Tongue (tissue), 3 donors: ENCODE measurements at places on chromosomes 7 and 10.
A peak's percentile ranks its signal among the peaks of the same experiment; 100 is the strongest.

- peak; percentile 76 for DNase-seq
These were observed 123.5 kb upstream of the BMPER start for GRCh38 chr7:33781796-33782195.

DNA sequence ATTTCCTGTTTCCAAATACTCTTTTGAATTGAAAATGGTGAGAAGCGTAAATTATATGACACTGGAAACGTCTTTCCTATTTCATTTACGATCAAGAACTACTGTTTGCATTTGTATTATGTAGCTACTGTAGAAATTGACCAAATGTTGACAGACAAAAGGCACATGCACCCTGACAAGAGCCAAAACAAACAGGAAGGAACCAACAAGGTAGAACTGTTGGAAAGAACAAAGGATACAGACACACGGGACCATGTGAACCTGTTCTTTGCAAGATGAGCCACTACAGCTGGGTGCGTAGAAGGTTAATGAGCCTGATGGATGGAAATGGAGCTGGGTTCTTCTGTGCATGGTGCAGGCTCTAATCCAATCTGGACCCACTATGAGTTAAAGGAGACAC lies 48.4 kb upstream of the FZD8 start:
- peak; percentile 29 for DNase-seq

DNA sequence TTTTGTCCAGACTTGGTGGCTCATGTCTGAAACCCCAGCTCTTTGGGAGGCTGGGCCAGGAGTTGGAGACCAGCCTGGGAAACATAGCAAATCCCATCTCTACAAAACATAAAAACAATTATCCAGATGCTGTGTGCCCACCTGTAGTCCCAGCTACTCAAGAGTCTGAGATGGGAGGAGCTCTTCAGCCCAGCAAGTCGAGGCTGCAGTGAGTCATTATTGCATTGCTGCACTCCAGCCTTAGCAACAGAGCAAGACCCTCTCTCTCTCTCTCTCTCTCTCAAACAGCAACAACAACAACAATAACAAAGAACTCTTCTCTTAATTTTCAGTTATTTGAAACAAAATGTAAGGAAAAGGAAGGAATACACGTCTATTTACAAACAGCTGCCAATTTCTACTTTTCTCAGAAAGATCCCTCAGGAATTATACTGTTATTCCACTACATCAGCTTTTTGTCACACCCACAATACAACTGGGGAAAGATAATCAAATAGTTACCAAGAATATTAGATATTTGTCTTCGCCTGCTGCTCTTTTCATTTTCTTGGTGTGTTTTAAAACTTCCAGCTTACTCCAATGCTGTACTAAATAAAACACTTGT lies 5.1 kb upstream of the TSPAN12 start:
- no peak for DNase-seq

- no peak for DNase-seq
These were observed 154.4 kb downstream of the AMPH start for GRCh38 chr7:38476764-38477163.

DNA sequence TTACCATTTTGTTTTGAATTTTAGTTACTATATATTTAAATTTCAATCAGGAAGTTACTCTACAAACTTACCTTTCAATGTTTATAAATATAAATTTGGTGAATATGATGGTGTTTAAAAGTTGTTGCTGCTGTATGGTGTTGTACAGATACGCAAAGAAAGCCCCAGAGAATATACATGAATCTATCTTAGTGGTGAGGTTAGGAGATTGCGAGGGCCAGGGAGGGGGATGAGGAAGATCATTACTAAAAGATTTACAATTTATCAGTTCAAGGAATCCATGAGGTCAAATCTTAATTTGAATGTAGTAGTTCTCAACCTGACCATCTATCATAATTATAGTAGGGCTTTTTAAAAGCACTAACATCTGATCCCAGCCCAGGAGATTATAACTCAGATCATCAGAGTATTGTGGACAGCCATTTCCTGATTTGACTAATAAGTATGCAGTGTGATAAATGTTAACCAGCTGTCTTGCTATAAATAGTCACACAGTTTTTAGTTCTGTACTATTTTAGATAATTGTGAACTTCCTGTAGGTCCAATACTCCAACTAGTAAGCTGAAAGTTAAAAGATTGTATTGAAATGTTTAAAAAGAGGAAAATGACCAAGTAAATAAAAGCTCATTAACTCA lies 23.6 kb downstream of the FAM3C start:
- no peak for DNase-seq

GRCh38 chr7:100679129-100679926 lies 5.8 kb downstream of the GNB2 start:
- DNase-seq, result no peak

GRCh38 chr7:2521952-2522591 lies 2.5 kb downstream of the LFNG start:
- no peak for DNase-seq

DNA sequence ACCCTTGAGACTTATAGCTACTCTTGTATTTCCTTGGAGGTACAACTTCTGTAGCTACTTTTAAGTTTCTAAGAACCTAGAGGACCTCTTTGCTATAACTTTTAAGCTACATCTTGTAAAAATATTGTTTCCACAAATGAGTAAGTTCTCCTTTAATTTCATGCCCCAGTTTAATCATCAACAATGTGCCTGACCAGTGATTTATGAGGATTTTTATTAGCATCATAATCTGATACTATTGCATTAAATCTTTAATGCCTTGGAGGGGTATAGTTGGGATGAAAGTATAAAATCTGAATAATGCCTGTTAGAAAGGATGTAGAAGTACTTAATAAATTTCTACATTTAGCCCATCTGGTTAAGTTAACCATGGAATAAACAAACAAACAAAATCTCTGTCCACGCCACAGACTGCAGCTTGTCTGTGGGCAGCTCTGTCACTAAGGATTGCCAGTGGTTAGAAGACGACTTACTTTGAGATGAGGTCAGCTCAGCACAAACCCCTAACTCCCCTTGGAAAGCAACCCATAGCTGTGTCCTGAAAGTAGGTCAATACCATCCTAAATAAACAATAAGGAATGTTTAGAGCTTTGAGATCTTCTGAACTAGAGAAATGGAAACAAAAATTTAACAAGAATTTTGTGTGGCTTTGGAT lies 18.3 kb downstream of the UBE2D1 start:
- DNase-seq, result no peak

DNA sequence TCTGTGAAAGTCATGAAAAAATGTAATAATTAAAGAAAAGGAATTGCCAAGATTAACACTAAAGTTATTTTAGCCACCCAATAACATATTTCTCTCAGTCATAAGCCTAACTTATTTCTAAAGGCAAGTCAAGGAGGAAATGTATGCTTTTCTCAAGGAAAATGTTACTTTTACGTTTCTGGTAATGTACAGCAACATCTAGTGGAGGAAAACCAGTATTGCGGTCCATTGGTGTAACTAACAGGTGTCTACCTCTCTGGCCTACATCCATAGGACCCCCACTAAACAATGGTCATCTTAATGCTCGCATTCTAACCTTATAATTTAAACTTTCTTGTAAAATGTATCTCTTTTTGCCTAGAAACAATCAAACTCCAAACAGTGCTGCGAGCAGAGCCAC lies 437.5 kb downstream of the KIF20B start:
- DNase-seq, result no peak

DNA sequence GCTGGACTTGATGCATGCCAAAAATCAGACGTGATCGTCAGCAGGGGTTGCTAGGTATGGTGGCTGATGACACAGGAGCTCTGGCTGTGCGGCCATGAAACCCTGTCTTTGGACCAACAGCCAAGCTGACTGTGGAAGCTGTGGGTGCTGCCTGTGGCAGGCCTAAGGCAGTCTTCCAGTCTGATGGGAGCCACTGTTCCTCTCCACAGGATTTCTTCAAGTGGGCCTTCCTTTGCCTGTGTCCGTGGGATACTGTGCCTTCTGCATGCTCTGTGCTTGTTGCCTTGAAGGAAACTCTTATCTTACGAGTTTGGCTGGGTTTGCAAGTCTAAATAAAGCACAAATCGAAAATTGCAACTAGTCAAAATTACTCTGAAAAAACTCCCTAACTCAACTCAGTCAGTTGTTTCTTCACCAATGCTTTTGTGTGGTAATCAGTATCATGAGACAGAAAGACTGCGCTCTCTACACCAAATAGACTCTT lies 101.9 kb upstream of the PDLIM1 start:
- DNase-seq, result no peak

DNA sequence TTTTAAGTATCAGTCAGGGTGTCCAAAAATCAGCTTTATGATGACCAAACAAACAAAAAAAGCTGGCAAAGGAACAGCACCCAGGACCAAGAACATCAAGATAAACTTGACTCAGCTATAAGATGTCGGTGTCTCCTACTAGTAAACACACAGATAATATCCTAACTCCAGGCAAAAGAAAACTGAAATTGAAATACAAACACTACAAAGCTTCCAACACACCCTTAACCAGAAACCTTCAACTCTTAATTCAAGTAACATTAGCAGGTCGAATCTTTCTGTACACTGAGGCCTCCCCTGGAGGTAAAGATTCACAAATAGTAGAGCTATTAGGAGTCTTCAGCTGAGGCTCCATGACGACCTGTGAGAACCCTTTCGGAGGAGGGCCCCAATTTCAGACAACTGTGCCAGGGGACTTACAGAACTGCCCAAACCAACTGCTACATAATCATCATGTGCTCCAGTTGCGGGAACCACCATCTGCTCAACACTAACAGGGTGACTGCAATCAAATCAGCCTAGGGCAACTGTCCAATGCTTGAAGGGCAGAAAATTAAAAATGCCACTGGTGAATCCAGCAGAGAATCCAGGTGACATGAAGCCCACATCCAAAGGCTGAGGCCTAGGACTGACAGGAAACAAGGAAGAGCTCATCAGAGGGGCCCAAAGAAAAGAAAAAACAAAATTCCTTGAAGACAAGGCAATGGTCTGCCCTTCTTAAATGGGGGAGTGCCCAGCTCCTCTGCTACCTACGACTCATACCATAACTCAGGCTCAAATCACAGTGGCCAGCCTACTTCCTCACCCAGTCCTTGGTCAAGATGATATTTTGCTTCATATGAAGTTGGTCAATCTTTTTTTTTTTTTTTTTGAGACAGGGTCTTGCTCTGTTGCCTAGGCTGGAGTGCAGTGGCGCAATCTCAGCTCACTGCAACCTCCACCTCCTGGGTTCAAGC lies 20.0 kb downstream of the XPNPEP1 start:
- DNase-seq, result peak; percentile 39

DNA sequence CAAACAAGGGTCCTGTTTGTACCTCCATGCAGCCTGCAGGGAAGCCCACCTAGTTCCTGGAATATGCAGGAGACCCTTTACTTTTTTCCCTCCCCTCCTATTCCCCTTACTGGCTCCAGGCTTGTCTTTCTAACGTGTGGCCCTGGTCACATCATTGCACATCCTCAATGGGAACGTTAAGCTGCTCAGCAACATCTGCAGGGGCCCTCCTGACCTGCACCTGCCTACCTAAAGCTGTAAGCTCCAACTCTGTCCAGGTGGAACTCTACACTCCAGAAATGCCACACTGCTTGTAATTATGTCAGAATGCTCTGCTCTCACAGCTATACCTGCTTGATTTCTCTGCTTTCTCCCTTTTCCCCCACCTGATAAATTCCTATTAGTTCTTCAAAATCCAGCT lies 72.1 kb downstream of the ARMC3 start:
- DNase-seq, result no peak

- DNase-seq, result no peak
These were observed 12.7 kb upstream of the TMEM273 start for GRCh38 chr10:49200854-49201253.

- DNase-seq, result peak; percentile 5
These were observed 185.3 kb upstream of the PCLO start for GRCh38 chr7:83347945-83348444.

DNA sequence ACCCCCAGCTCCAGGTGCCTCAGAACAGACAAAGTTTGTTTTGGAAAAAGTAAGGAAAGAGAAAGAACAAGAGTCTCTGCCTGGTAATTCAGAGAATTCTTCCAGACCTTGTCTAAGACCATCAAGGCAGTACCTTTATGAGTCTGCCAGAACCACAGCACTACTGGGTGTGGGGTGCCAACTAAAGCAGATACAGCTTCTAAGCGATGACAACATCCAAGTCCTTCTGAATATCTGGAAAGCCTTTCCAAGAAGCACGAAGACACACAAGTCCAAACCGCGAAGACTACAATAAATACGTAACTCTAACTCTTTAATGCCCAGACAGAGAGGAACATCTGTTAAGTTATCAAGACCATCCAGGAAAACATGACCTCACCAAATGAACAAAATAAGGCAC lies 94.3 kb downstream of the SIRT1 start:
- no peak for DNase-seq

DNA sequence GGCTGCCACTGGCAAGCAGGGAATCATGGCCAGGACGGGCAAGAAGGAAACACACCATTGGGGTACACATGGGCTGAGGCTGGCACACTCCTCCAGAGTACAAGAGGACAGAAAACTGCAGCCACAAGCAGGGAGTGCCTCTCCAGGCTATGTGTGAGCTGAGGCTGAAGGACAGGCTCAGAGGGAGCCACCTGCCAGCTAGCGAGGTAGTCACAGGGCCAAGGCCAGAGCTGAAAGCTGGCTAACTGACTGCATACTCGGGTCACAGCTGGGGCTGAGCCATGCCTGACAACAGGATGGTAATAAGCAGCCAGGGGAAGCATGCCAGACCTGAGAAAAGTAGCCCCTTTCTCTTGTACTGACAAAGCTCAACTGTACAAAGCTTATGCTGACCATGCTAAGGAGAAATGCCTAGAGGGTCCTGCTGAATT lies 52.0 kb downstream of the KIF5B start:
- DNase-seq, result peak; percentile 67

GRCh38 chr7:108000875-108001763 lies 1.8 kb downstream of the LAMB1 start:
- no peak for DNase-seq

- no peak for DNase-seq
These were observed 5.6 kb upstream of the NFKB2 start for GRCh38 chr10:102389894-102390293.

DNA sequence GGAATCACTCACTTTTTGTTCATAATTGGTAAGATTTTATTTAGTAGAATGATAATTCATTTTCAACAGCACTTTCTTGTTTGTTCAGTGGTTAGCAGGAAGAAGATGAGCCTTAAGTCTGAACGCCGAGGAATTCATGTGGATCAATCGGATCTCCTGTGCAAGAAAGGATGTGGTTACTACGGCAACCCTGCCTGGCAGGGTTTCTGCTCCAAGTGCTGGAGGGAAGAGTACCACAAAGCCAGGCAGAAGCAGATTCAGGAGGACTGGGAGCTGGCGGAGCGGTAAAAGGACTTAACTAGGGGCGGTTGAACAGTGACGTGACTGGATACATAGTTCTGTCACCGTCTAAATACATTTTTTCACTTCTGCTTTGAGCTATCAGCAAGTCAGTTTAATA lies 31.3 kb downstream of the RABGEF1 start:
- DNase-seq, result no peak
